ENCODE measurements at places on chromosomes 1 and 21. TPM values are rescaled to one million over a fixed set of nuclear protein-coding genes. Genes with fewer than 3 reads are reported as not detected.

DNA sequence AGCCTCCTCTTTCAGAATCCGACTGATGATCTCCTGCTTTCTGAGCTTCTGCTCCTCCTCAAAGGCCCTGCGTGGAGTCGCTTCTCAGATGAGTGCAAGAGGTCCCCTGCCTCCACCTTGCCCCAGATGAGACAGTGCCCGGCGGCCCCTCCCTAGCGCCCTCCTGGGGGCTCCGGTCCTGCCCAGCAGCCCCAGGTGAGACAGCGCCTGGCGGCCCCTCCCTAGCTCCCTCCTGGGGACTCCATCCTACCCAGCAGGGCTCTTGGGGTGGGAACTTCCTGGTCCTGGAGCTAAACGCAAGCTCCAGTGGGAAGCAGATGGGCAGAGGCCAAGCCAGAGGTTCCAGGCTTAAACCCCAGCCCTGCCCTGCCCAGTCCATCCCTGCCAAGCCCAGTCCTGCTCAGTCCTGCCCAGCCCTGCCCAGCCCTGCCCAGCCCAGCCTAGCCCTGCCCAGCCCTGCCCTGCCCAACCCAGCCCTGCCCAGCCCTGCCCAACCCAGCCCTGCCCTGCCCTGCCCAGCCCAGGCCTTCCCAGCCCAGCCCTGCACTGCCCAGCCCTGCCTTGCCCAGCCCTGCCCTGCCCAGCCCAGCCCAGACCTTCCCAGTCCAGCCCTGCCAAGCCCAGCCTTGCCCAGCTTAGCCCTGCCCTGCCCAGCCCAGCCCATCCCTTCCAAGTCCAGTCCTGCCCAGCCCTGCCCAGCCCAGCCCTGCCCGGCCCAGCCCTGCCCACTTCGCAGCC lies 34.6 kb downstream of the CFAP74 start:
- DNase-seq, result no peak

GRCh38 chr1:34371829-34372532 lies 195.3 kb downstream of the C1orf94 start:
- no peak for DNase-seq

DNA sequence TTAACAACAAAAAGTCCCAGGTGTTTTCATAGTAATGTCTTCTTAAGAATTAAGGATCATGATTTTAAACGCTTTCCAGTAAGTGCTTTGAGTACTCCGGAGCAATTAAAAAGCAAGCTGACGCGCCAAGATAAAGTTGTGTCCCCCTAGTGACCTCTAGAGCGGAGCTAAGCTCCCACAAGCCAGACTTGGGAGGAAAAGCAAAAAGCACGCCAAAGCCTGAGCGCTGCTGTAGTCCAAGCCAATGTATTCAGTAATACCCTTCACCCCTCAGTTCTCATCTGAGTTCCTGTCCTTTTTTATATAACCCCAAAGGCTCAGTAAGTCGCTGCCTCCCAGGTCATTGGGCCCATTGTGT lies 3.5 kb upstream of the SLC44A5 start:
- DNase-seq, result no peak

DNA sequence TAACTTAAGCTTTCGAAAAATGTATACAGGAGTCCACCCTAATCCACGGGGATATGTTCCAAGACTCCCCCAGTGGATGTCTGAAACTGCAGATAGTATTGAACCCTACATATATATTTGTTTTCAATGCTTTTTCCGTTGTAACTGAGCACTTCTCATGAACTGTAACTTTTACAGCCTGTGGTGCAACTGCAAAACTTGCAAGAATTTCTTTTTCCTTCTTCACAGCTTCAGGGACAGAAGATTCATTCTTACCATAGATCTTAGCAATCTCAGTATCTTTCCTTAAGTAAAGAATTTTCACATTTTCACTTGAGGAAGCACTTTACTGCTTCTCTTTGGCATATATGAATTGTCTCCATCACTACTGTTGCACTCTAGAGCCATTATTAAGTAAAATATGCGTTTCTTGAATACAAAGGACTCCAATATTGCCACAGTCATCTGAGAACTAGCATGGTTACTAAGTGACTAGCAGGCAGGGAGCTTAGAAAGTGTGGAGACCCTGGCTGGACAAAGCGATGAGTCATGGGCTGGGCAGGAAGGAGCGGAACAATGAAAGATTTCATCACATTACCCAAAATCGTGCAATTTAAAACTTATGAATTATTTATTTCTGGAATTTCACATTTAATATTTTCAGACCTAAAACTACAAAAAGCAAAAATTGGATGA lies 14.1 kb downstream of the DPYD start:
- DNase-seq, result no peak

GRCh38 chr1:247113094-247113497 lies 8.9 kb upstream of the ZNF669 start:
- DNase-seq, result no peak

- no peak for DNase-seq
Observed at GRCh38 chr1:182857212-182857611, 18.1 kb downstream of the DHX9 start.

GRCh38 chr1:5717031-5717682 lies 275.1 kb downstream of the NPHP4 start:
- DNase-seq, result no peak

DNA sequence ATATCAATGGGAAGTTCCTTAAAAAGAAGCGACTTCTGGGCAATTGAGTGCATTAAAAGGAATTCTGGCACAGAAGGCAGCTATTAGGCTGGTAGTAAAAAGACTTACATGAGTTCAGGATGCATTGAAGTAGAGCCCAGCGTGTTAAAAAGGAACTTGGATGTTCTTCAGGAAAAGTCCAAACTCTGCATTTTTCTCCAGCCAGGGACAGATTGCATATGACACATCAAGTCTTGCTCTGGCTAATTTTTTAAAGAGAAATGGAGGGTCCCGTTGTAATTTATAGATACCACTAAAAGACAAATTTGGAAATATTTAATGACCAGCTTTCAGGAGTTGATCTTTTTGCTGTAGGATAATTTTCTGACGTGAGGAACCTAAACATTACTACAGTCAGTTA lies 1.2 kb downstream of the TPRG1L start:
- no peak for DNase-seq

The PAPPA2 gene
- total RNA-seq, result 13.1 TPM

The TMEM222 gene
- total RNA-seq, result 16.8 TPM

The TAL1 gene
- total RNA-seq, result 1.6 TPM

The OLIG2 gene
- total RNA-seq, result 23.9 TPM

The NKAIN1 gene
- 33.4 TPM for total RNA-seq

The CD1D gene
- 1.6 TPM for total RNA-seq

The SERBP1 gene
- total RNA-seq, result 188 TPM

The ADAMTSL4 gene
- total RNA-seq, result 0.31 TPM

All from occipital lobe (tissue), 3 donors.